ENCODE measurements at places on chromosomes 2 and 18.

DNA sequence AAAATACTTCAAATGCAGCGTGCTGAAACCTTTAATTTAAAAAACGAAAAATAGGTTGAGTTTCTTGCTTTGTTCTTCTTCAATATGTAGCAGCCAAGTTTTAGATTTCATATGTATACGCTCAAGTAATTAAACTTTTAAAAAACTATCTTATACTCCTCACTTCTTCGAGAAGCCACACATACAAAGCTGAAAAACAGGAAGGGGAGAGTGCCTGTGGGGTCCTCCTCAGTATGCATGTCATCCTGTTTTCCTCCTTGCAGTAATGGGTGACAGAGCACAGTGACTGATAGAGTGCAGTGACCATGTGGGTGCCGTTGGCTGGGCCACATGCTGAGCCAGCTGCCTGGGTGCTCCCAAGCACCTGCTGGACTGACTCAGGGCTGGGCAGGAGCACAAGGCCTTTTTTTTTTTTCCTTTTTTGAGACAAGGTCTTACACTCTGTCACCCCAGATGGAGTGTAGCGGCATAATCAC is 33.3 kb downstream of the UXS1 start:
- peaks cover 20% of the 10 kb centered on the region for H3K36me3 ChIP-seq
- peak overlapping the region; percentile 95 for H3K27ac ChIP-seq
- DNase-seq = no peak
- H3K4me3 ChIP-seq = peak overlapping the region; percentile 85
- no peaks in the 10 kb centered on the region for H3K27me3 ChIP-seq
- H3K4me1 ChIP-seq = peaks cover 55% of the 10 kb centered on the region

DNA sequence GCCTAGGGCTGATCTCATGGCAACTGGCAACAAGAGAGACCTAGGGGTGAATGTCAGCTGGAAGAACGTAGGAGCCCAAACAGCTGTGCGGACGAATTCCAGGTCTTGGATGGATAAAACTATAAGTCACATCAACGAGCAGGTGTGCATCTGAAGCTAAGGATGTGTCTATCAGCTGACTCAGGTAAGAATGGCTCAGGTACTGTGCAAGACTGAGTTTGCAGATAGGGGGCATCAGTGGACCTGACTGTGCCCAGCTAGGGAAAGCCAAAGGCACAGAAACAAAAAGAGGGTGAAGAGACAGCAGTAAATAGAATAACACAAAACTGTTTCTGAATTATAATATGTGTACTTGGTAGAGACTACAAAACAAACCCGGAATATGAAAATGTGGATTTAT is 357.3 kb downstream of the ZEB2 start:
- H3K27me3 ChIP-seq = no peaks in the 10 kb centered on the region
- H3K4me3 ChIP-seq = no peak overlapping the region
- DNase-seq = peak; percentile 15
- H3K27ac ChIP-seq = peak overlapping the region; percentile 66
- no peaks in the 10 kb centered on the region for H3K36me3 ChIP-seq

DNA sequence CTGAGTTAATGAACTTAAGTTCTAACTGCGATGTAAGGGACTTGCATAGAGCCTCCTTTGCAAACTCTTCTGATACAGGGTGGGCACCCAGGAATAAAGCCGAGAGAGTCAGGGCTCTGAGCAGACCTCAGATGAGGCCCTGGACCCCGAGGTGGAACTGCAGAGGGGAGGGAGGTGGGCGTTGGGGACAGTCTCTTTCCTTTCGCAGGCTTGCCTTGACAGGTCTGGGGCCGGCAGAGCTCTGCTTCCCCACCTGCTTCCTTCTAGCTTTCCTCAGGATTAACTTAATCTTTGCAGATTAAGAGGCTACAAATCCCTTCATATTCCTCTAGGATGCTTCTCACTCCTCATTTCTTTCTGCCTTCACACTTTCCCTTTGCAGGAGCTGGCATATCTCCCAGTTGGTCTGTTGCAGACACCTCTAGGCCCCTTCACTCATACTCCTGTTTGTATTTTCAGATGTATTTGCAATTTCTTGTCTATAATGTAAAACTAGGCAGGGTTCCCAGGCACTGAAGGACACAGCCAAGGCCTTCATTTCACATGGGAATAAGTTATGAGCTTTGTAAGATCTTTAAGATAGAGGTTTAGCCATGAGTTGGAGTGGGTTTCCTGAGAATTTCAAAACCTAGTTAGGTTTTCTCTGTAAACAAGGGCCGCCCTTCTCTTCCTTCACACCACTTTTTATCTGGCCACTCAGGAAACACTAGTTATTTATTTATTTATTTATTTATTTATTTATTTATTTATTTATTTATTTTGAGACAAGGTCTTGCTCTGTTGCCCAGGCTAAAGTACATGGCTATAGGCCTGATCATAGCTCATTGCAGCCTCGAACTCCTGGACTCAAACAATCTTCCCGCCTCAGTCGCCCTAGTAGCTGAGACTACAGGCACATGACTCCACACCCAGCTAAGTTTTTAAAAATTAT is 70.9 kb downstream of the MTCL1 start:
- H3K4me3 ChIP-seq = no peak overlapping the region
- no peaks in the 10 kb centered on the region for H3K36me3 ChIP-seq
- peaks cover 30% of the 10 kb centered on the region for H3K27me3 ChIP-seq
- peaks cover 6% of the 10 kb centered on the region for H3K4me1 ChIP-seq
- no peak overlapping the region for H3K27ac ChIP-seq

DNA sequence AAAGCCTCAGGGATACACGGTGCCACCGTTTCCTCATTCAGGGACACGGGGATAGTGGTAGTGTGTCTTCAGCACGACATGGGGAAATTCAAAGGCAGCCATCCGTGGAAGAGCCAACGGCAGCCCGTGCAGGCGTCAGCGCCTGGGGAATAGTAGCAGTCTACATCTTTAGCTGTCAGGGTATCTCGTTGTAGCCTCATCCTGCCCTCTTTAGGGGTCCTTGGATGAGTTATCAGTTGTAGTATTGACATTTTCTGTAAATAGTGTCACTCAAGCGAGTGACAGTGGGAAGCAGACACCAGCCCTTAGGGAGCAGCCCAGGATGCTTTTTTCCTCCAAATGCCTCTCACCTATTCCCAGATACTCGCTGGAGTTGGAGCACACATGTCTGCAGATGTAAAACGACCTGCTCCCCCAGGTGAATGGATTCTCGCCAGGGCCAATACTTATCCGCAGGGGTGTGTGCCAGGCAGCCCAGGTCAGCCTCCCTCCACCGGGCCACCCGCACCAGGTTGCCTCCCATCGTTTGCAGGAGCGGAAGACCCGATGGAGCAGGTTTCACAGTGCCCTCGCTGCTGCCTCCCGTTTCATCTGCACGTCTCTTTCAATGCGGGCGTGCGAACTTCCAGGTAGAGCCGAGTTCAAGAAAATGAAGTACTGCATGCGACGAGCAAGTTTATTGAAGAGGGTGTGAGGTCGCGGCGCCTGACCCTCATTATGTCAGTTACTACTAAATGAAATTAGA is 41.0 kb downstream of the AGAP1 start:
- no peak for DNase-seq
- peaks cover 2% of the 10 kb centered on the region for H3K27me3 ChIP-seq
- no peak overlapping the region for H3K4me3 ChIP-seq
- peaks cover 11% of the 10 kb centered on the region for H3K4me1 ChIP-seq
- peaks cover 2% of the 10 kb centered on the region for H3K36me3 ChIP-seq
- H3K27ac ChIP-seq = no peak overlapping the region

DNA sequence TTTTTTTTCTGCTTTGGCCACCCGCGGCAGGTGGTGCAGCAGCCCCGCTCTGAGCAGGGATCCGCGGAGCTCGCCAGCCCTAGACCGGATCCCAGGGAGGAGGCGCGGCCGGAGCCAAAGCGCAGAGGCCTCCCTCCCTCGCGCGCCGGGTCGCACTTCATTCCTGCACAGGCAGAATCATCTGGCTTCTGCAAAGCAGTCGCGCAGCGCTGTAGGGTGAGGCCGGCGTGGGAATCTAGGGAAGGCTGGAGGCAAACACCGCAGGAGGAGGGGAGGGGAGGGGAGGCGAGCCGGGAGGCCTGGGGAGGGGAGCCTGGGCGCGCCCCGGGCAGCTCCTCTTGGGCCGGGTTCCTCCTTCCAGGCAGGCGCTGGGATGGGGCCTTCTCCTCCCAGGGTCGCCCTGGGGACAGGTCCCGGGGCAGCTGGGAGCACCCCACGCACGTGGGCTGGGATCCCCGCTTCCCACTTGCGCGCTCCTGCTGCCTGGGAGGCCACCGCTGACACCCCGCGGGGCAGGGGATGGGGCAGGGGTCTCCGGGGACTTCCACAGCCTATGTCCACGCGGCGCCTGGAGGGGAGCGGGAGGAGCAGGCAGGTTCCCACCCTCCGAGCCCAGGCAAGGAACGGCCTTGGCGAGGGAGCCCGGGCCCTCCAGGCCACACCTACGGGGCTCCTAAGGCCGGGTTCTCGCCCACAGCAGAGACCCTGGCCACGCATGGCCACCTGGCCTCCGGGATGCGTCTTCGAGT is 45.0 kb downstream of the MBP start:
- no peak overlapping the region for H3K27ac ChIP-seq
- H3K4me1 ChIP-seq = peaks cover 79% of the 10 kb centered on the region
- no peak overlapping the region for H3K4me3 ChIP-seq
- DNase-seq = no peak

DNA sequence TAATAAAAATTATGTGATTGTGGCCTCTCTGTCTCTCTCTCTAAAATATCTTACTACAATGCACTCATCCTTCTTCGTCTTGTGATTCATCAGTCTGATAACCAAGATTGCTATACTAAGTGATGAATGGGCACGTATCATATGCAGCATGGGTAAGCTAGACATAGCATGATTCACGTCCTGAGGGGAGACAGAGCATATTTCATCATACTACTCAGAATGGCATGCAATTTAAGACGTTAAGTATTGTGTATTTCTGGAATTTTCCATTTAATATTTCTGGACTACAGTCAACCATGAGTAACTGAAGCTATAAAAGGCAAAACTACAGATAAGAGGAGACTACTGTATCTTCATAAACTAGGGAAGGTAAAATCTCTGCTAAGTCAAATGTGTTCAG is 97.0 kb upstream of the CD226 start:
- H3K27me3 ChIP-seq = no peaks in the 10 kb centered on the region
- no peak overlapping the region for H3K4me3 ChIP-seq
- no peaks in the 10 kb centered on the region for H3K4me1 ChIP-seq

GRCh38 chr18:74510770-74511095 is 14.6 kb downstream of the CNDP2 start:
- H3K4me3 ChIP-seq = no peak overlapping the region
- no peak for DNase-seq
- no peaks in the 10 kb centered on the region for H3K27me3 ChIP-seq
- H3K27ac ChIP-seq = no peak overlapping the region

DNA sequence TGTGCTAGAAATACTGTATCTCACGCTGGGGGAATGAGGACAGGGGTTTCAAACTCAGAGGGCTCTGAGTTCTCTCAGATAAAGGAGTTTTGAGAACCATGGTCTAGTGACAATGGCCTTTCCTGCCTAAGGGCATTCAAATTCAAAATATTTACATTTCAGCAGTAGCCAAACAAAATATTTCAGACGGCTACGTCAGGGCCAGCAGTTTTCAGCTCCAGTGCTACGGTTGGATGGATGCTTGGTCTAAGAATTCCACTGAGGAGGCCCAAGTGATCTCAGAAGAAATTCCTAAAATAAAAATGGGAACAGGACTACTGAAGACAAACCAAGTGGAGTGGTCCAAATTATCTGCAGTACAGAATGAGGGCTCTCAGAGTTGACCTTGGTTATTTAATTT is 41.1 kb upstream of the SCG2 start:
- no peaks in the 10 kb centered on the region for H3K36me3 ChIP-seq
- DNase-seq = no peak
- H3K27ac ChIP-seq = no peak overlapping the region
- no peaks in the 10 kb centered on the region for H3K4me1 ChIP-seq

- H3K36me3 ChIP-seq = no peaks in the 10 kb centered on the region
- peaks cover 15% of the 10 kb centered on the region for H3K27me3 ChIP-seq
- no peak for DNase-seq
- H3K4me3 ChIP-seq = no peak overlapping the region
Observed at GRCh38 chr2:71932037-71932779, 215.5 kb downstream of the CYP26B1 start.

- H3K4me1 ChIP-seq = no peaks in the 10 kb centered on the region
- peaks cover 12% of the 10 kb centered on the region for H3K27me3 ChIP-seq
- no peak overlapping the region for H3K4me3 ChIP-seq
- DNase-seq = no peak
Observed at GRCh38 chr18:26696308-26696707, 148.0 kb upstream of the KCTD1 start.

- no peak overlapping the region for H3K27ac ChIP-seq
- DNase-seq = no peak
- no peaks in the 10 kb centered on the region for H3K36me3 ChIP-seq
- no peaks in the 10 kb centered on the region for H3K4me1 ChIP-seq
- peaks cover 33% of the 10 kb centered on the region for H3K27me3 ChIP-seq
Observed at GRCh38 chr18:14974576-14974975, 226.6 kb downstream of the ANKRD30B start.

GRCh38 chr2:201280191-201281040 is 20.1 kb downstream of the CASP8 start:
- H3K27ac ChIP-seq = peak overlapping the region; percentile 83
- H3K27me3 ChIP-seq = no peaks in the 10 kb centered on the region
- H3K4me1 ChIP-seq = peaks cover 36% of the 10 kb centered on the region

Data from central memory CD8-positive, alpha-beta T cell (primary cell).